ENCODE measurements at places on chromosomes 1 and 21.

DNA sequence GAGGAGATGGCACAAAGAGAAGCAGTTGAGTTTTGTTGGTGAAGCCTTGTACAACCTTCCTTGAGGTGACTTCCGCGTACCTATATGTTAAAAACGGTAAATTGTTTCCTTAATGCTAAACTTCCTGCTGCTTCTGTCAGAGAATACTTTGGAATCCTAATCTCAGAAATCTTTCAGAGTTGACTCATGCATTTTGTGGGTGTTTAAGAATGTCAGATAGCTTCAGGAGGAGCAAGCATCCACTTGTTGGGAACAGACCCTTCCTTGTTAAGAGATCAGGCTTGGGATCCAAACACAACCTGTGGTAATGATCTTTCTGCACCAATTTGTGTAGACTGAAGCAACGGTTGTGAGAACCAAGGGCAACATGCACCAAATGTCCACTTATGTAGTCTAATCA is 29.5 kb downstream of the AK4 start:
- no peak for DNase-seq

- no peak for DNase-seq
These were observed 20.5 kb downstream of the PRKACB start for GRCh38 chr1:84164567-84165021.

DNA sequence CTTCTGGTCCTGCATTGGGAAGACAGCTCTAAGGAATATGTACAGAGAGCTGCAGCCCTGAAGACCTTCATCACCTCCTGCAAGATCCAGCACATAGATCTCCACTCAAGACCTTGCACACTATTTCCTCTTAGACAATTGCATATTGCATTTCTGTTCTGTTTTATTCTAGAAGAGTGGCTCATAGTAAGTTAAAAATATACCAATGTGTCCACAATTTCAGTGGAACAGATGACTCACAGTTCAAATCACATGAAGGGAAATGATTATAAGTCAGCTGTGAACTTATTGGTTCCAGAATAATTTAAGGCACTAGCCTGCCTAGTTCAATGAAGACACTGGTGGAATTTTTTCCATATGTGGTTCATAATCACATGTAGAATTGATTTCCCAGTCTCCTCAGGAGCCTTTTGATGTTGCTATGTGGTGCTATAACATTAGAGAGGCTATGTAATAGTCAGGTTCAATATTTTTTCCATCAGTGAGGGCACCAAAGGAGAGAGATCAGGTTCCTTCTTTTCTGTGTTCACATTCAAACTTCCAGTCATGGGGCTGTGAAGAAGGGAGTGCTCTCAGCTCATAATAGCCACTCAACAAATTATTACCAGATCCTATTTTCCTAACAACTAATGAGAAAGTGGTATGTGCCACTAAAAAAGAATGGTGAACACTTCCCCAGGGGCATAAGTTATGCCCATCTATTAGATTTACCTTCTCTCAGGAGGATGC is 9.8 kb upstream of the AK5 start:
- DNase-seq: peak; percentile 30

GRCh38 chr1:21931171-21932093 is 5.7 kb downstream of the HSPG2 start:
- DNase-seq: no peak

DNA sequence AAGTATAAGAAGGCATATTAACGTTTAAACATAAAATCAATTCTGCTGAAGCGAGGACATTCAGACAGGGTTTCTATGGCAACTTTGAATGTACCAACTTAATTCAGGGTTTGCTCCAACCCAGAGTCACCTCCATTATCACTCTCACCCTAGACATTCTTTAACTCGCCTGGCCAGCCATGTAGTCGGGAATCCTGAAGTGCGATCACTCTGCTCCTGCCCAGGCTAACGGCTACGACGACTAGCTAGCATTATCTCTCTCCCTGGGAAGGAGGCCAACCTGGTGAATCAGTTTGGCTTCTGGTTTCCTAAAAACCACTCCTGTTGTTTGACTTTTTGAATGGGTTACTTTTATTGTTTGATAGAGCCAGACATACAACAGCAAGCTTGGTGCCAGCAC is 38.9 kb upstream of the ZBTB18 start:
- DNase-seq: no peak

GRCh38 chr1:177301425-177302124 is 130.8 kb downstream of the BRINP2 start:
- no peak for DNase-seq
